Cortex of kidney (tissue), 1 donor: ENCODE measurements at places on chromosomes 13 and 19.

- no peak for DNase-seq
Measured at GRCh38 chr13:76379341-76380105, 506.7 kb downstream of the KCTD12 start.

- DNase-seq, result no peak
Measured at GRCh38 chr19:1038978-1039645, 795 bp upstream of the ABCA7 start.

DNA sequence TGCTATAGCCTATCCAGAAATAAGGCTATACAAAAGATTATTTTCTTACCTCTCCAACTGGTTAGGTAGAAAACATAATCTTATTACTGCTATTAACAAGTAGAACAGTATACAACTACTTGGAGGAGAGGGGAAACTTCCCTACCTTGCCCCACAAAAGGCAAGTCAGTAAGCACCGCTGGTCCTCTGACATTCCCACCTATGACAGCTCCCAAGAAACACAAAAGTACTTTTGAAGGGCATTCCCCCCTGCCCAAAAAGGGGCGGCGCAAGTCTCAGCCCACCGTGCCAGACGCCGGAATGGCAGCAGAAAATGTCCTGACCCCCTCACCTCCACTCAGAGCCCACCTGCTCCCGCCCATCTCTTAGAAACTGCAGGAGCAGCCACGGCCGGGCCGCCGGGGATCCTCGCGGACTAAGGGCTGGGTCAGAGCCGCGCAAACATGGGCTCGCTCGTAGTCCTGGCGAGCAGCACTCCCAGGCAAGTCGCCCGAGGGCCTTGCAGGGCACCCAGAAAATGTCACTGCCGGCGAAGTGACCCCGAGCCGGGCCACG is 437 bp downstream of the SUCLA2 start:
- DNase-seq, result no peak

- no peak for DNase-seq
Measured at GRCh38 chr13:96308568-96308967, 218.7 kb downstream of the HS6ST3 start.

GRCh38 chr19:29326351-29326750 is 113.4 kb upstream of the UQCRFS1 start:
- no peak for DNase-seq

- no peak for DNase-seq
Measured at GRCh38 chr13:20353973-20354372, 121.9 kb upstream of the GJB6 start.

DNA sequence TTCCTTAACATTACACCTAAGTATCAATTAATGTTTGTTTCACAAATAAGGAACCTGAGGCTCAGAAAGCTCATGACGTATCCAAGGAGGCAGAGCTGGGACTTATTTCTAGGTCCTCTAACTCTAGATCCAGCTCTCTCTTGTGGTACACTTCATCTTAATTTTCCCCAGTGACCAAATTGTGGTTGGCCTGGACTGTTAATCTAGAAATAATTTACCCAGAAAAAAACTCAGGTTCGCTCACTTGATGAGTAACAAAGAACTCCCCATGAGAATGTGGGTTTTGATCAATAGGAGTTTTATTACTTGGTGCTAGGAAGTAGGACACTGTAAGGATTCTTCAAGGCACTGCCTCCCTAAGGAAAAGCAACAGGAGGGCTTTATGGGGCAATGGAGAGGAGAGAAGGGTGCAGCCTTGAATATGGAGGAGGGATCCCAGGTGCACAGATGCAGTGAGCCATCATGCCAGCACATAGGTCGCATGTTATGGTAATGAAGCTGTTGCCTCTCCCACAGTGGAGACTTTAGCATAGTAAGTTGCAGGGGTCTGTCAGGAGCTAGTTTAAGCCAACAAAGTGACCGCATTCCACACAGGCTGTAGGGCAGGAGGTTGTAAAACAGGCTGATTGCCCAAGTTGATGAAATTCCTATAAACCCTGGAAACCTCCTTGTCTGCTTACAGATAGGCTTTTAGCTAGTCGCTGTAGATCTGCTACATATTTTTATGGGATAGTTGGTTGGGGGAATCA is 14.7 kb downstream of the RAP2A start:
- DNase-seq, result no peak

DNA sequence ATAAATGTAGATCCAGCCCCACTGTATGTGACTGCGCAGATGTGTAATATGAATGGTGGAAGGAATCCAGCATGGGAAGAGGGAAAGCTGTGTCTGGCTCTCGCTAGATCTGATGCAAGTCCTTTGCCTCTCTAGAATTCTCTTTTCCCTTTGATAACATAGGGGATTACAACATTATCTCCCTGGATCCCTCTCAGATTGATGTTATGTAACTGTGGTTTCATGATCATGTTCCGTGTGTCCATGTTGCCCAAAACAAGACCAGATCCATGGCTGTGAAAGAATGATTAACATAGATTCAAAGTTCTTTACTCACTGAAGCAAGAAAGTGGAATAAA is 184.0 kb upstream of the UBL3 start:
- DNase-seq, result no peak

DNA sequence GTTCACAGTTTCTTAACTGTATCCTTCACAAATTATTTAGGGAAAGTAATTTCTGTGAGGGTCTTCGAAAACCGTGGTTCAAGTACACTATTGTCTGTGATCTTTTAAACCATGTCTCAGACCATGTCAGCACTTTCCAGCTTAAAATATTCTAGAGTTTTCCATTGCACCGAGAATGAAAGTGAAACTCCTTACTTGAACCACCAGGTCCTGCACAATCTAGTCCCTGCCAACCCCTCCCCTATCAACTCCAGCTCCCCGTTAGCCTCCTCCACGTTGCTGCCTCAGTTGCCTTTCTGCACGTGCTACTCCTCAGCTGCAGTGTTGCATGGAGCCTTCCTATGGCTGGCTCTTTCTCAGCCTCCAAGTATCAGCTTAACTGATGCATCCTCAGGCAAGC is 7.2 kb upstream of the STARD13 start:
- DNase-seq, result no peak

GRCh38 chr19:47443331-47443730 is 24.0 kb upstream of the MEIS3 start:
- DNase-seq, result no peak

GRCh38 chr13:95684418-95684817 is 7.5 kb downstream of the DNAJC3 start:
- DNase-seq, result no peak

GRCh38 chr13:60164234-60164889 is 634 bp upstream of the DIAPH3 start:
- no peak for DNase-seq

- DNase-seq, result no peak
Measured at GRCh38 chr13:92379371-92379770, 847.2 kb upstream of the GPC6 start.

DNA sequence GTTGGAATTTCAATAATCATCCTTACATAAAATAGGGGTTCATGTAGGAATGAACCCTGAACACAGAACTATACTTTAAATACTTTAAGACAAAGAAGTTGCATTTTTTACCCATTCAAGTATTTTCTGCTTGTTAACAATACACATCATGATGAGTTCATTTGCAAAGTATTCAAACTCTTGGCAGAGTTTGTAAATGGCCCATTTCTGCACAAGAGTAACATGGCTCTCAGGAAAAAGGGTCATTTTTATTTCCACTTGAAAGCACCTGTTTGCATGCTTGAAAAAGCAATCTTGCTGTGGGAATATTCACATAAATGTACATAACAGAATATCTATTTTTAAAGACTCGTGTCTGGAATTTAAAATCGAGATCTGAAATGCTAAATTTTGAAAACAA is 18.1 kb downstream of the ESD start:
- no peak for DNase-seq

DNA sequence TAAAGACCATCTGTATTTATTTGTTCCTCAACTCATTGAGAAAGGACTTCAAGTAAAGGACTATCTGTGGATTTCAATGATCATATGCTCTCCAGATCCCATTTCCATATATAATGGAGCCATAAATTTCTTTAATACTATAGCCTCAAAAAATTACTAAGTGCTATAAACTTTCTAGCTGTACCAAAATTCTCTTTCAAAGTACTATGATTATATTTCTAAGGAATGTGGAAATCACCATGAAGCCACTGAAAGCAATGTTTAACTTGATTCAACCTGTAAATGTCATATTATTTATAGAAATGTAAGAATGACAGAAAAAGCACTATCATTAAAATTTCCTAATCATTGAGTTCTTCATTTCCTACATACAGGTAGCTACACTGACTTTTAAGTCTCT is 20.7 kb downstream of the TBC1D4 start:
- DNase-seq, result no peak

GRCh38 chr19:10000171-10000826 is 10.0 kb downstream of the COL5A3 start:
- DNase-seq, result no peak

- DNase-seq, result no peak
Measured at GRCh38 chr13:48377857-48378256, 35.1 kb downstream of the LPAR6 start.

- DNase-seq, result no peak
Measured at GRCh38 chr19:18274219-18274780, at the start of gene IQCN. IQCN (minus strand) TSS chr19:18274452; CDS start chr19:18269478, 4,974 bp downstream.

GRCh38 chr13:32246468-32246867 is 68.7 kb downstream of the ZAR1L start:
- no peak for DNase-seq

DNA sequence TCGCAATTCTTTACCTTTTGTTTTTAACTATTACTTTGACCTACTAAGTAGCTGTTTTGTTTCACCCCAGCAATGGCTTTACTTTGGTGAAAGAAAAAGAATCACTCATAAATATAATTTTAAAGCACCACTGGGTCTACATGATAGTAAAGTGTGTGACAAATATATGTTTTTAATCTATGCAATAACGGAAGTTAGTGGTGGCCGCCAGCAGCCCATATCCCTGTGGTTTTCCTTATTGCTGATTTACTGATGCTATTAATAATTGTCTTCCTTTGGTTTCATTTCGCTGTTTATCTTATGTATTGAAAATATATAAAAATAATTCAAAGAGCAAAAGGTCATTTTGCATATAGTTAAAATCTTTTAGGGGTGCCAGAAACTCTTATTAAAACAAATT is 491.3 kb downstream of the DIAPH3 start:
- no peak for DNase-seq

- DNase-seq, result no peak
Measured at GRCh38 chr19:46954993-46955812, 64.4 kb upstream of the NPAS1 start.

DNA sequence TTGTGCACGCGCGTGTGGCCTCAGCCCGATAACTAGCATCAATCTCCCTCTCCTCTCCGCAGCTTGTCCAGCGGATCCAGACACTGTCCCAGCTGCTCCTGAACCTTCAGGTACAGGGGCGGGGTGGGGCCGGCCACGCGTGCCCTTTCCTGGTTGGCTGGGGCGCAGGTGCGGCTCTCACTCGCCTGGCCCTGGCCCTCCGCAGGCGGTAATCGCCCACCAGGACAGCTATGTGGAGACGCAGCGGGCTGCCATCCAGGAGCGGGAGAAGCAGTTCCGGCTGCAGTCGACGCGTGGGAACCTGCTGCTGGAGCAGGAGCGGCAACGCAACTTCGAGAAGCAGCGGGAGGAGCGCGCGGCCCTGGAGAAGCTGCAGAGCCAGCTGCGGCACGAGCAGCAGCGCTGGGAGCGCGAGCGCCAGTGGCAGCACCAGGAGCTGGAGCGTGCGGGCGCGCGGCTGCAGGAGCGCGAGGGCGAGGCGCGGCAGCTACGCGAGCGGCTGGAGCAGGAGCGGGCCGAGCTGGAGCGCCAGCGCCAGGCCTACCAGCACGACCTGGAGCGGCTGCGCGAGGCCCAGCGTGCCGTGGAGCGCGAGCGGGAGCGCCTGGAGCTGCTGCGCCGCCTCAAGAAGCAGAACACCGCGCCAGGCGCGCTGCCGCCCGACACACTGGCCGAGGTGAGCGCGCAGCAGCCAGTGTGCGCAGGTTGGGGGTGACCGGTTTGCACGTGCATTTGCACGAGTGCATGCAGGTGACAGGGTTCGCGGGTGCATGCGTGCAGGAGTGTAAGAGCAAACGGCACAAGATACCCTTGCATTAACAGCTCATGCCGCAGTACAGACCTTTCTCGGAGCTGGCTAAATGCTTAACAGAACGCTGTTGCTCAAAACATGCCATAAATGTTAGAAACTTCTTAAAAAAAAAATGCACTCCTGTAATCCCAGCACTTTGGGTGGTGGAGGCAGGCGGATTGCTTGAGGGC is 21.5 kb downstream of the PEX11G start:
- DNase-seq, result no peak

DNA sequence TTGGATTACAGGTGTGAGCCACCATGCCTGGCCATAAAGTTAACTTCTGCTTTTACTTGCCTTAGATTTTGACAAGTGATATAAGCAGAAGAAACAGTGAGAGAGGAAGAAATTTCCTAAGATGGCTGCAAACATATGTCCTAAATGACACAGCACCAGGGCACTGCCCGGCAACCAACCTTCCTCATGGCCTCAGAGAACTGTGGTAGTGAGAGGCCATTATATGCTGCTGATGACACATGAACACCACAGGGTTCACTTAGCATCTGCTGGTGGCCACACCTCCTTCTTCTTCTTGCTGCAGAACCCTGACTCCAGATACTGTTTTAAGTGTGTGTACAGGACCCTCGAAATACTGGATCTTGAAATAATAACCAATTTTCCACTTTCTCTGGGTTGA is 88.2 kb downstream of the KCTD12 start:
- DNase-seq, result no peak

GRCh38 chr13:79918620-79919019 is 422.3 kb downstream of the SPRY2 start:
- no peak for DNase-seq

GRCh38 chr19:18576383-18576782 is 4.7 kb downstream of the UBA52 start:
- no peak for DNase-seq

GRCh38 chr19:34265221-34265650 is 10.9 kb downstream of the GARRE1 start:
- DNase-seq, result no peak

DNA sequence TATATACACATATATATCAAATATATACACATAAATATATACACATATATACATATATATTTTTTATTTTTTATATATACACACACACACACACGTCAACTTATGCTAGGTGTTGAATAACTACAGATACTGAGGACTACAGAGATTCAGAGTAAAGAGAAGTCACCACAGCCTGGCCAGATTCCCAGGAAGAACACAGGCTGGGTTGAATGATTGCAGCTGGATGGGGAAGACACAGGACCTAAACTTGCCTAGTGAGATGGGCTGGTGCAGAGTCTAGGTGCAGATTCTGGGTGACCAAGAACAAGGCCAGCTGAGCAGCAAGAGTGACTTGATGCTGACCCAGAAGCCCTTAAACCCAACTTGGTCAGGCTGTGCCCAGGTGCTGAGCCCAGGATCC is 241.3 kb downstream of the KCTD12 start:
- DNase-seq, result no peak
